Left ventricle myocardium superior (tissue), 1 donor: ENCODE measurements at places on chromosomes 2 and 18.

GRCh38 chr2:68411397-68412126 lies 46.5 kb downstream of the PLEK start:
- DNase-seq: no peak

- DNase-seq: no peak
Observed at GRCh38 chr2:48965204-48965603, 189.1 kb downstream of the FSHR start.

GRCh38 chr2:237773826-237774225 lies 24.8 kb upstream of the RBM44 start:
- no peak for DNase-seq

DNA sequence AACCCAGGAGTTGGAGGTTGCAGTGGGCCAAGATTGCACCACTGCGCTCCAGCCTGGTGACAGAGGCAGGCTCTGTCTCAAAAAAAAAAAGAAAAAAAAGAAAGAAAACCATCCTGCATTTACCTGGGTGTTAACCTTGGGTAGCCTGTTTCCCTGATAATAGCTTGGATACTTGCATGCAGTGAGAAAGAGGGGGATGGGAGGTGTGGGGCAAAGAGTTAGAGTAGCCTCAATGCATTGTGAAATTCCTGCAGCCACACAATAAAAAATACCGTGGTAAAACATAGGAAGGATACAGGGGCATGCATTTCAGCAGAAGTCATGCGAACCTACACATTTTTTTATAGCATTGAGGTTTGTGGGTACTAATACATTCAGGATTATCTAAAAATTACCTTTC lies 76.6 kb upstream of the ZNF516 start:
- no peak for DNase-seq

DNA sequence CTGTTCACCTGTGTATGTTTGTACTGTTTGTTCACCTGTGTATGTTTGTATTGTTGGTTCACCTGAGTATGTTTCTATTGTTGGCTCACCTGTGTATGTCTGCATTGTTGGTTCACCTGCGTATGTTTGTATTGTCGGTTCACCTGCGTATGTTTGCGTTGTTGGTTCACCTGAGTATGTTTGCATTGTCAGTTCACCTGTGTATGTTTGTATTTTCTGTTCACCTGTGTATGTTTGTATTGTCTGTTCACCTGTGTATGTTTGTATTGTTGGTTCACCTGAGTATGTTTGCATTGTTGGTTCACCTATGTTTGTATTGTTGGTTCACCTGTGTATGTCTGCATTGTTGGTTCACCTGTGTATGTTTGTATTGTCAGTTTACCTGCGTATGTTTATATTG lies 14.6 kb downstream of the ADI1 start:
- DNase-seq: no peak

DNA sequence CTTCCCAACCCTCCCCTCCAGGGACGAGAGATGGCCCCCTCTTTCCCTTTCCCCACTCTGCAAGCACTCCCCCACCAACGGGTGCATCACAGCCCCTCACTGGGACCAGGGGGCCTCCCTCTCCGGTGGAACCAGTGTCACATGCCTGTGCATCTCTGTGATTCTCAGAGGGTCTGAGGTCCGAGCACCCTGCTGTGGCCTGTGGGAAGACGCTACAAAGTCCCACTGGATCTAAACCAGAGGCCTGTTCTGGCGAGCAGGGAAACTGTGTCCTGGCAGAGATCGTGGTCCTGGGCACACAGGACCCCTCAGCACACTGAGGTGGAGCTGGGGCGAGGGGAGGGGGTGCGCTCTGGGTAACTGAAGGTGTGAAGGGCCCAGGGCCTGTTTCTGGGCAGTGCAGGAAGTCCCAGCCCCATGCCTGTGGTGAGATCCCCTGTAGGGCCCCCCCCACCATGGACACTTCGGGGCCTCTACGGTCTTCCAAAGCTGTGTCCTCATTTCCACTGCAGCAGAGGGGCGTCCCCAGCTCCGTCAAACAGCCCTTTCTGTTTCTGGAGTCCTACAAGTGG lies 8.0 kb downstream of the SNORC start:
- DNase-seq: no peak

GRCh38 chr2:149312039-149312438 lies 18.3 kb upstream of the LYPD6 start:
- DNase-seq: no peak

GRCh38 chr2:48633143-48633542 lies 15.5 kb downstream of the GTF2A1L start:
- no peak for DNase-seq

DNA sequence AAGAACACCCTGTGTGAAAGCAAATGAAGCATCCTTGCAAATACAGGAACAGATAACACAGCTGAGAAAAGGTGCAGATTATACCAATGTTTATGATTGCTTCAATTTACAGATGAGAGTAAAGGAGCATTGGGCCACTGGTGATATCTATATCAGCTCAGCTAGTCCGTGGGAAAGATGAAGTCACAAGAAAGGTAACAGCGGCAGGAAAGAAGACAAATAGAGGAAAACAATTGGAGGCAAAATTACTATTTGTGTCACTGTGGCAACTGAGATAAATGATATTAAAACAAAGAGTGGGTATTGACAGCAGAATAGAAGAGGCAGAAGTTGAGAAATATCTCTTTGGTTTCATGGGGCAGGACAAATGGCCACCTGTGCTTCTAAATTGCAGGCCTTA lies 121.2 kb upstream of the CAVIN2 start:
- no peak for DNase-seq

- no peak for DNase-seq
Observed at GRCh38 chr2:1927896-1928568, 183.7 kb upstream of the PXDN start.

DNA sequence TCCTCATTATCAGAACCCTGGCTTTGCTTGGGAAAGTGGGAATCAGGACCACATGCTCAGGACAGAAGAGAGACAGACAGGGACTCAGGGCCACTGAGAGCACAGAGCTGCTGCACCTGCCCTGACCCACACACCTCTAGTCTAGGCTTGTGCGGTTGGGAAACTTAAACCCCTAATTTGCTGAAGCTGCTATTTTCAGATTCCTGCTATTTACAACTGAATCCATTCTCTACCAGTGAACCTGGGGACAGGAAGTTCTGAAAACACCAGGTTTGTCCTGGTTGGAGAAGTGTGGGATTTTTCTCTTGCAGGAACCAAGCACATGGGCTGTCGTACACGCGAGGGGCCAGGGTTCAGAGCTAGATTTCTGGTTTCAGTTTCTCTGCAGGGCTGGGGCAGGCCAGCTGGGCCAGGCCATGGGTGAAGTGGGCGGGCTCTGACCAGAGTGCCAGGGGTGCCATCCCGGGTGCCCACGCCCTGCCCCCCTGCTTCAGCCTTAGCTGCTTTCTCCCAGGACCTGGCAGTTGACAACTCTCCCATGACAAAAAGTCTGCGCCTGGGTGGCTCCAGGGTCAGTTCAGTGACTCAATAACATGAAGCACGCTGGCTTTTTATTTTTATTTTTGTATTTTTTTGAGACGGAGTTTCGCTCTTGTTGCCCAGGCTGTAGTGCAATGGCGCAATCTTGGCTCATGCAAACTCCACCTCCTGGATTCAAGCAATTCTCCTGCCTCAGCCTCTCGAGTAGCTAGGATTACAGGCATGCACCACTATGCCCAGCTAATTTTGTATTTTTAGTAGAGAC lies 51.3 kb upstream of the SLC1A4 start:
- DNase-seq: peak; percentile 62

DNA sequence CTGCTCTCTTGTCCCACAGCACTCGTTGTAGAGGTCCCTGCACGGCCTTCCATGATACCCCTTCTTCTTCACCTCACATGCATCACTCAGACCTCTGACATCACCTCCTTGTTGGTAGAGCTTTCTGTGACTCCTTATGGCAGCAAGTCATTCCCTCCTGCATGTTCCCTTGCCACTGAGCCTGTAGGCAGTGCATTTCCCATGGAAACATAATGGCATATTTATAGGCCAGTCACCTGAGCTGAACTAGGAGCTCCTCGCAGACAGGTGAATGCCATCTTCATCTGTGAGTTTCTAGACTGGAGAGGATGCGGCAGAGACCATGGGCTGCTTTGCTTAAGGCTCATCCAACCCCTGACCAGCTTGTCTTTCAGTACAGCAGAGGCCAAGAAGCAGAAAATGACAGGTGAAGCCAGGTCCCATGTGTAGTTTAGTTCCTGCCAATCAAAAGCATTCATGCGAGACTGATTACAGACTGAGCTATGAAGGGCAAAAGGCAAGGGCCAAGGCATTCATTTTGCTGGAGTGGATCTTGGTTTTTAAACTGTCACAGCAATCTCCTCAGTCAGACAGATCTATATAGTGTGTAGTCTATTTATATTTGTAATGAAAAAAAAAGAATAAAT lies 59.4 kb upstream of the NEDD4L start:
- no peak for DNase-seq

DNA sequence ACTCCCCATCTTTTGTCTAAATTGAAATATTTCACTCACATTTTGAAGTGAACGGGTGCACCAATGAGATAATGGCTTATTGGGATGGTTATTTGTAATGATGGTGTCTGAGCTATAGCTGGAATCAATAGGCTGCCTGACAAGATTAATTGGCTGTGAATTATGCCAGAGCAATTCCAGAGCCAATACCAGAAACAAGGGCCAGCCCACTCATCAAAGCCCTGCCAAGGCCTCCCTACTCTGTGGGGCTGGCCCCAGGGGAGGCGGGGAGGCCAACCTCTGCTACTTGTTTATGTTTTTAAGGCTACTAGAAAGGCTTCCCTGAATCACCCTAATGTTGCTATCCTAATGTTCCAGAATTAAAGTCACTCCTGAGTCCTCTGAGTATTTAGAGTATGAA lies 29.1 kb upstream of the NEMP2 start:
- DNase-seq: peak; percentile 31

DNA sequence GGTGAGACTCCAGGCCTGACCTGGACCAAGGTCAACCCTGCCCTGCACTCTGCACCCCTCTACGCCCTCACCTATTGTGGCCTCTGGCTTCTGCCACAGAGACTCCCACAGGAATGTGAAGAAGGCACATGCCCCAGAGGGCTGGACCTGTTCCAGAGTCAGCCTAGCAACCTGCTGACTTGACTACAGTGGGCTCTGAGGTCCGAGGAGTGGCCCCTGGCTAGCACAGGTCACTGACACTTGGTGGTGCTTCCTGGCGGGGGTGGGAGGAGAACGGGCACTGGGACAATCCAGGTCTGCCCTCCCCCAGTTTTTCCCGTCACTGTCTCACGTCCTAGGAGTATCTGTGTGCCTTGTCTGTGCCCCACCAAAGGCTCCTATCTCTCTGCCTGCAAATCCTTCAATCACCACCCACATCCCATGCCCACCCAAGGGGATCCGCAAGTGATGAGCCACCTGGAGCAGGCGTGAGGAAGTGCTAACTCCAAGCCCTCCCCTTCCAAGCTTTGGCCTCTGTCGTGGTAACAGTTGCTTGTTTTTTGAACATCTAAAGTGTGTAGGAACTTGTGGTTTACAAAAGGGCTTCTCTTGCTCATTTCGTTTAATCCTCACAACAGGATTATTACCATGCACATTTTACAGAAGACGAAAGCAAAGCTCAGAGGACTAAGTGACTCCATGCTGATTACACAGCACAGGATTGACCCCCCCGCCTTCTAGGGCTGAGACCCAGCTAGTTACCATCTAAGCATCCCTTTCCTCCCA lies 86.2 kb downstream of the MCFD2 start:
- no peak for DNase-seq

- DNase-seq: no peak
Observed at GRCh38 chr18:21747764-21748693, 7.4 kb downstream of the MIB1 start.

DNA sequence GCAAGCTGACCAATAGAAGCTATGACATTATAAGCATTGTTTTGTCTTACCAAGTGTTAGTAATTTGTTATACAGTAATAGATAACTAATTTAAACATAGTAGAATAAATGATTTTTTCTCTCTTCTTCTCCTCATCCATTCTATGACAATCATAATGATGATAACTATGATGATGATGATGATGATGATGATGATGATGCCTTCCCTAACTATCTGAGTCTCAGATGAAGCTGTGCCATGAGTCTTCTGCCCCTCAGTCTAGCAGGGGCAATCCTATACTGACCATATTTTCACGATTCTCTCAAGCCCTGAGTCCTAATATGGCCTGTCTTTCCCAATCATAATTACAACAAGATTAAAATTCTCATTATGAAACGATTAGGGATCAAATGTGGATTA lies 1369.0 kb downstream of the LRP1B start:
- no peak for DNase-seq

- DNase-seq: peak; percentile 80
Observed at GRCh38 chr2:98730707-98731040, 258 bp downstream of the MGAT4A start.

GRCh38 chr2:184452907-184453306 lies 145.4 kb upstream of the ZNF804A start:
- DNase-seq: no peak

GRCh38 chr2:224776795-224777558 lies 60.8 kb upstream of the CCDC195 start:
- DNase-seq: no peak

DNA sequence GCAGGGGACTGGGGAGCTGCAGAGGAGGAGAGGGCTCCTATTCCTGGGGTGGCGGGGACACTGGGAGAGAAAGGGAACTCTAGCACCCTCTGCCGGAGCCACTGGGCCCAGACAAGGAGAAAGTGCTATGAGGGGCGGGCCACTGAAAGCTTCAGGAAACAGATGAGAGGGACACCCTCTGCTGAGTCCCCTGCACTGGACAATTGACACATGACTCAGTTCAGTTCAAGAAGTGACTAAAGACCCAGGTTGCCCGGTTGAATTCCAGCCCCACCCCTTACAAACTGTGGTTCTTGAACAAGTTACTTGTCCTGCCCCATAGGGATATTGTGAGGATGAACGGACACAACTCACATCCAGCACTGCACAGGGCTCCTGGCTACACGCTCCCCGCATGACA lies 5.0 kb downstream of the RUFY4 start:
- peak; percentile 50 for DNase-seq

DNA sequence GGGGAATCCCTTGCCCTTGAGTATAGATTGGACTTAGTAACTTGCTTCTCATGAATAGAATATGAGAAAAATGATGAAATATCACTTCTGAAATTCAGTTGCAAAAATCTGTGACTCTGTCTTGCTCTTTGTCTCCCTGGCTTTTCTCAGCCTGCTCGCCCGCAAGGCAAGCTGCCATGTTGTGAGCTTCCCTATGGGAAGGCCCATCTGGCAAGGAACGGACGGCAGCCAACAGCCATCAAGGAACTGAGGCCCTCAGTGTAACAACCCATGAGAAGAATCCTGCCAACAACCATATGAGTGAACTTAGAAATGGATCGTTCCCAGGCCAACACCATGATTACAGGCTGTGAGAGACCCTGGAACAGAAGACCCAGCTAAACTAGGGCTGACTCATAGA lies 58.4 kb upstream of the PGAP1 start:
- no peak for DNase-seq

- no peak for DNase-seq
Observed at GRCh38 chr2:148209603-148210002, 188.7 kb downstream of the MBD5 start.

GRCh38 chr2:26099933-26100332 lies 66.0 kb downstream of the RAB10 start:
- DNase-seq: no peak

DNA sequence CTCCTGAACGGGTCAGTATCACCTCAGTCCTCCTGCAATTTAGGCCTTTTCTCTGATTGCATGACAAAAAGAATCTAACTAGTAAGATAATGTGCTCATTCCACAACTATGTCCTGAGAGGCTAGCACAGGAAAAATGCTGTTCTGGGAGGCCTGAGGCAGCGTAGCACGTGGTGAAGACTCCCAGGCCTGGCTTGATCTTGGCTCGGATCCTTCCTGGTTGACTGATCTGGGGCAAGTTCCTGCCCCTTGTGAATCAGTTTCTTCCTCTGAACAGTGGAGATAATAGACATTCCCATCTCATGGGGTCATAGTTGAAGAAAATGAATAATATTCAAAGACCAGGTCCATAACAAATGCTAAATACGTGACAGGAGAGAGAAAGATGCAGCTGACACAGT lies 12.3 kb downstream of the FBLN7 start:
- no peak for DNase-seq
